ENCODE measurements at places on chromosomes 7 and 10. TPM values are rescaled to one million over a fixed set of nuclear protein-coding genes. Genes with fewer than 3 reads are reported as not detected.

The CPA4 gene
- 24.3 TPM for total RNA-seq

The NSUN5 gene
- 13.2 TPM for total RNA-seq

The SHTN1 gene
- 1.2 TPM for total RNA-seq

The ECHDC3 gene
- 14.6 TPM for total RNA-seq

The C1GALT1 gene
- total RNA-seq: 58.7 TPM

The OPTN gene
- total RNA-seq: 74.2 TPM

The AKR1D1 gene
- not detected for total RNA-seq

The PRXL2A gene
- total RNA-seq: 26.5 TPM

The CPN1 gene
- total RNA-seq: not detected

The OR6B1 gene
- total RNA-seq: not detected
